ENCODE measurements at places on chromosomes 7 and 10. TPM values are rescaled to one million over a fixed set of nuclear protein-coding genes. Genes with fewer than 3 reads are reported as not detected.

Gene NEURL1
- 1.1 TPM for total RNA-seq

DNA sequence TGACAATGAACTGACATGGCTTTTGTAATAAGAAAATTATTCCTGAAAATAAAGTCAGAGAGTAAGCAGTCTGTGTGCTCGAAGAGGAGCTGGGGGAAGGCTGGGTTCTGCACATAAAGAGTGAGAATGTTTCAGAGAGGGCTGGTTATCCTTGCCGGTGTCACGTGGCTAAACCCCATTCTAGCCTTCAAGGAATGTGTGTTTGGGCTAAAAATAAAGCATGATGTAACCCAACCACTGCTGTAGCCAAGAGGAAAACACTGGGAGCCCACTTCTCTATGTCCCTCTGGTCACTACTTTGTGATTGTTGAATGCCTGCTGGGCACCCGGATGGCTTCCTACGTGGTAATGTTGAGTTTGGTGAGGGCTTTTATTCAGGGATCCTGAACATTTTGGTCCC is 23.5 kb downstream of the WDFY4 start:
- no peak overlapping the region for H3K4me3 ChIP-seq
- H3K4me1 ChIP-seq: peaks cover 5% of the 10 kb centered on the region
- DNase-seq: no peak
- no peaks in the 10 kb centered on the region for H3K36me3 ChIP-seq
- H3K27ac ChIP-seq: no peak overlapping the region

DNA sequence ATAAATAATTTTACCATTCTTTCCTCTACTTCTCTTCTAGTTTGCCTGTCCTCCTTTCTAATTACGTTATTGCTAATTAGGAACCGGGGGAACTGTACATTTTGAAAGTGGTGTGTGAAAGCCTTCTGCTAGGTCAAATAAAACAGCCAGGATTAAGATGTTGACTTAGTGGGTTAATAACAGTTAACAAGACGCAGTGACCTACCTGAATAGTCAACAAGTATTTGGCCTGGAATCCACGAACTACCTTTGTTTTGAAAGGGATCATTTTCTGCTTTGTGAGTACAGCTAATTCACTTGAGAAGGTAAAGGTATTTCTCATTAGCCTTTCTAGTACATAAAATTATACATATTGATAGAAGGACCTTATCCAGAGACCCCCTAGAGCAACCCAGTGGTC is 139.9 kb downstream of the COL28A1 start:
- H3K4me3 ChIP-seq: no peak overlapping the region
- H3K27me3 ChIP-seq: no peaks in the 10 kb centered on the region
- H3K4me1 ChIP-seq: no peaks in the 10 kb centered on the region
- H3K36me3 ChIP-seq: no peaks in the 10 kb centered on the region
- no peak overlapping the region for H3K27ac ChIP-seq
- DNase-seq: no peak

Gene AHR
- 236 TPM for total RNA-seq

GRCh38 chr7:73424489-73424885 is 9.1 kb upstream of the FZD9 start:
- H3K27ac ChIP-seq: no peak overlapping the region
- H3K4me3 ChIP-seq: peak overlapping the region; percentile 34
- no peak for DNase-seq

Gene EGFR
- 110 TPM for total RNA-seq

GRCh38 chr7:13017333-13017857 is 330.0 kb downstream of the ARL4A start:
- H3K27me3 ChIP-seq: no peaks in the 10 kb centered on the region
- H3K27ac ChIP-seq: no peak overlapping the region
- no peak overlapping the region for H3K4me3 ChIP-seq
- no peaks in the 10 kb centered on the region for H3K4me1 ChIP-seq

- DNase-seq: no peak
- no peaks in the 10 kb centered on the region for H3K27me3 ChIP-seq
- H3K4me3 ChIP-seq: no peak overlapping the region
- H3K36me3 ChIP-seq: no peaks in the 10 kb centered on the region
Measured at GRCh38 chr10:59991117-59991516, 84.8 kb upstream of the CCDC6 start.

DNA sequence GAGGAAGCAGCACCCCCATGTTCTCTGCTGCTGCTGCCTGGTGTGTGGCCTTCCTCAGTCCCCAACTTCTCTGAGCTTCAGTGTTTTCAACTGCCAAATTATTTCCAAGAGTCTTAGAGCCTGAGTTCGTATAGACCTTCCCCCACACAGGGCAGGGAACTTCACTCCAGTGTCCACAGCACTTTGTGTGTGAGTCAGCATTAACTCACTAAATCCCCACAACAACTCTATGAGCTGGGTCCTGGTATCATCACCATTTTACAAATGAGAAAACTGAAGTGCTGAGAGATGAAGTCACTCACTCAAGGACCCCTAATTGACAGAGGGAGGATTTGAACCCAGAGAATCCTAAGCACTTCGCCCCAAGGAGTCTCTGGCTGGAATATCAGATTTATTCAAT is 48.3 kb downstream of the ADCYAP1R1 start:
- H3K4me3 ChIP-seq: no peak overlapping the region
- no peak overlapping the region for H3K27ac ChIP-seq
- H3K36me3 ChIP-seq: no peaks in the 10 kb centered on the region
- no peaks in the 10 kb centered on the region for H3K4me1 ChIP-seq

- H3K27ac ChIP-seq: no peak overlapping the region
- H3K4me1 ChIP-seq: no peaks in the 10 kb centered on the region
- peaks cover 22% of the 10 kb centered on the region for H3K36me3 ChIP-seq
- no peaks in the 10 kb centered on the region for H3K27me3 ChIP-seq
Measured at GRCh38 chr10:98242823-98243222, 25.2 kb downstream of the LOXL4 start.

Gene LIPM
- not detected for total RNA-seq

- no peak for DNase-seq
- H3K4me3 ChIP-seq: no peak overlapping the region
- no peaks in the 10 kb centered on the region for H3K36me3 ChIP-seq
- no peaks in the 10 kb centered on the region for H3K27me3 ChIP-seq
Measured at GRCh38 chr7:25835197-25835596, 316.8 kb upstream of the NFE2L3 start.

DNA sequence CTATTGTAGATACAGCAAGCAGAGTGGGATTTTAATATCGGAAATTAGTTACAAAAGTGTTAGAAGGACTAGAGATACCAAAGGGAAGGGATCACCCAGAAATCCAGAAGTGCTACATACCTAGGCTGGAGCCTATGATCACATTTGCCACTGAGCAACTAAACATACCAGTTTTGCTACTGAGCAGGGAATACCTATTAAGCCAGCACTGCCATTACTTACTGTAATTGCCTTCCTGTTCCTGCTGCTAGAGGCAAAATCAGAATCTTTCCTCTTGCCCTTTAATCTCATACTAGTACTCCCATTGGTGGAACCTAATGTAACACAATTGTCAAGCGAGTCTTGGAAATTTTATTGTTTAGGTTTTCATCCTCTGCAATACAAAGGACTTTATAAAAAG is 121.7 kb downstream of the ATRNL1 start:
- no peaks in the 10 kb centered on the region for H3K27me3 ChIP-seq
- H3K27ac ChIP-seq: no peak overlapping the region
- H3K4me3 ChIP-seq: no peak overlapping the region
- H3K4me1 ChIP-seq: no peaks in the 10 kb centered on the region

- no peaks in the 10 kb centered on the region for H3K4me1 ChIP-seq
- no peak for DNase-seq
- no peaks in the 10 kb centered on the region for H3K36me3 ChIP-seq
- no peak overlapping the region for H3K27ac ChIP-seq
Measured at GRCh38 chr7:28640001-28640400, 227.7 kb downstream of the CREB5 start.

Data from upper lobe of left lung (tissue), 6 donors.